ENCODE measurements at places on chromosomes 5 and 9.

- DNase-seq, result no peak
Measured at GRCh38 chr5:159951387-159951786, 35.1 kb downstream of the ADRA1B start.

- no peak for DNase-seq
Measured at GRCh38 chr5:42491699-42492098, 68.5 kb downstream of the GHR start.

- no peak for DNase-seq
Measured at GRCh38 chr5:88244686-88245085, 24.0 kb downstream of the TMEM161B start.

DNA sequence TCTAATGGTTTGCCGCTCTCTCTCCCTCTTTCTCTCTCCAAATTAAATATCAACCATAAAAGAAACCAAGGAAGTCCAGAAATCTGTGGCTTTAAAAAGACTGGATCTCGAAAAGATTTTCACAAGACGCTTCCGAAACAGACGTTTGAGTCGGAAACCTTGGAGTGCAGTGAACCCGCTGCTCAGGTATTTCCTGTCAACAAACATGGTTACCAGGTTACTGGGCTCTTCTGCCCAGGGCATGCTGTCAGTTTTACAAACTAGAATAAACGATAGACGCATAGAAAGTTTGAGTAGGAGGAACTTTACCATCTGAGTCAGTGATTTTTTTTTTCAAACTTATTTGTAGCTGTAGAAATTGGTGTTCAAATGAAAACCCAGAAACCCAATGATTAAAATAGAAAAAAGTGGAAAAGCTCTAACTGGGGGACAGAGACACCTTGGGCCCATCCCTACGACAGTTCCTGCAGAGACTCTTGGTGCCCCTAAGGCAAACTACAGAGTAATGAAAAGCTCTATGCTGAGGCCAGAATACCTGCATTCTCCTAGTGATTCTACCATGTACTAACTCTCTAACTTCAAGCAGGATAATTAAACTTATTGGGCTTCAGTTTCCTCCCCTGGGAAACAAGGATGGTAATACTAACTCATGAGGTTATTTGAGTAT lies 90.0 kb downstream of the DOCK8 start:
- no peak for DNase-seq
